ENCODE measurements at places on chromosomes 16 and 17.

DNA sequence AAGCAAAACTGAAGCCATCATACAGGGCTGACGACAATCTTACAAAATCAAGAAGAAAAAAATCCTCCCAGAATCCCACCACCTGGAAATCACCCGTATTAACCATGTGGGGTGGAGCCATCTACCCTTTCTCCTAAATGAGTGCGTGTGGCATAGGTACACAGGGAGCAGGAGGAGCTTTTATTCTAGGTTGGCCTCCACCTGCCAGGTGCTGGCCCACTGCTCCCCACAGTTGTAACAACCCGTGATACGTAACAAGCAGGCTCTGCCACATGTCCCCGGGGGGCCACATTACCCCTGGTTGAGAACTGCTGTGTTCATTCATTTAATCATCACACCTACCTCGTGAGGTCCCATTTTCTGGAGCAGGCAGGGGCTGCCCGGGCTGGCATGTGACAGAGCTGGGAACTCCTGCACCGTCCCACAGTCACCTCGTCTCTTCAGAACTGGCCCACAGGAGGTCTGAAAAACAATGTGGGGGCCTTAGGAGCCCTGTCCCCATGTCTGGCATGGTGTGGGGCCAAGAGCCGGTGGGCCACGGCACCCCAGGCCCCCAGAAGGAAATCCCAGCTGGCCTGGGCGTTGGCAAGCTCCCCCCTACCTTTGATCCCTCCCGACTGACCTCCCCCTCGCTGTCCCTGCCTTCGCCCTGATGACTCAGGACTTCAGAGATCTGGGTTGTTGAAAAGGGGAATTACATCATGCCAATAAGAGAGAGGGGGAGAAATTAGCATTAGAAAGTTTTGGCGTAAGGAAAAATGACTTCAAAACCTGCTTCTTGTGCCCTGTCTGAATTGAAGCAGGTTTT is 12.9 kb downstream of the CMIP start:
- DNase-seq, result peak; percentile 78

GRCh38 chr16:24568392-24568791 is 29.0 kb downstream of the RBBP6 start:
- DNase-seq, result no peak

- no peak for DNase-seq
These were observed 263.4 kb downstream of the BCAS3 start for GRCh38 chr17:60941028-60941427.

DNA sequence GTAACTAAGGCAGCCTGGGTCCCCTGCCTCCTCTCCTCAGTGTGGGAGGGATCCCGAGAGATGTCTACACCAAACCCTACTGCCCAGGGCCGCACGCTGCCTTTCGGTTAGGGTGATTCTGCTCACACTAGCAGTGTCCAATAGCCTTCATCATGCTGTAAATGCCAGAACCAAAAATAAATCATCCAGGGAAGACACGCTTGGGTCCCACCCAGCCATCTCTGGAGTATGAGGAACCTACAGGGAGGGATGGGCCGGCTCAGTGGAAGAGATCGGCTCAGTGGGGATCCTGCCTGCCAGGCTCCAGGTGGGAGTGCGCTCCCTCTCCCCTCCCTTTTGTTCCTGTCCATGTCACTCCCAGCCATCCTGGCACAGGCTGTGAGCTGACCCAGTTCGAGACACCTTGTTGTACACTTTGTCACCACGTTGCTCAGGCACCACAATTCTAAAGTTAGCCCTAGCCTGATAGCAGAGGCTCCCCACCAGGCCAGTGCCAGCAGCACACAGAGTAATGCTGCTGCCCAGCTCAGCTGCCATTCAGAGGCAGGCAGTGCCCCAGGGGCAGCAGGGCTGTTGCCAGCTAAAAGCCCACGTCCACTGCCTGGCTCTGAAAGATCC is 24.5 kb downstream of the PEMT start:
- no peak for DNase-seq

DNA sequence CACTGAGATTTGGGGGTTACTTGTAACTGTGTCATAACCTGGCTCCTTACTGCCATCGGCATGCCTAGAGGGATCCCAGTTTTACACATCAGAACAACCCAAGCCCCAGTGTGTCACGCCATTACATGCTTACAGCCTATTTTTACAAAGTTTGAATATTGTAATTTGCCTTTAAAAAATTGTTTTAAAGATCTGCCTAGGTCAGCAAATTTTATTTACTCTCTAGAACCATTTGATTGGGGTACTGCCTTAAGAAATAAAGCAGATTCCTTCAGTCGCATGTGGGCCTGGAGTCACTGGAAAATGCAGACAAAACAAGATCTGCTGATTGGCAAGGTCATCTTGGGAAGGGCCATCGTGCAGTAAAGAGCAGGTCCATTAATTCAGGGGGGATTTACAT is 566.9 kb downstream of the WWOX start:
- DNase-seq, result no peak

- DNase-seq, result no peak
These were observed 15.0 kb downstream of the CD300LG start for GRCh38 chr17:43861960-43862359.

DNA sequence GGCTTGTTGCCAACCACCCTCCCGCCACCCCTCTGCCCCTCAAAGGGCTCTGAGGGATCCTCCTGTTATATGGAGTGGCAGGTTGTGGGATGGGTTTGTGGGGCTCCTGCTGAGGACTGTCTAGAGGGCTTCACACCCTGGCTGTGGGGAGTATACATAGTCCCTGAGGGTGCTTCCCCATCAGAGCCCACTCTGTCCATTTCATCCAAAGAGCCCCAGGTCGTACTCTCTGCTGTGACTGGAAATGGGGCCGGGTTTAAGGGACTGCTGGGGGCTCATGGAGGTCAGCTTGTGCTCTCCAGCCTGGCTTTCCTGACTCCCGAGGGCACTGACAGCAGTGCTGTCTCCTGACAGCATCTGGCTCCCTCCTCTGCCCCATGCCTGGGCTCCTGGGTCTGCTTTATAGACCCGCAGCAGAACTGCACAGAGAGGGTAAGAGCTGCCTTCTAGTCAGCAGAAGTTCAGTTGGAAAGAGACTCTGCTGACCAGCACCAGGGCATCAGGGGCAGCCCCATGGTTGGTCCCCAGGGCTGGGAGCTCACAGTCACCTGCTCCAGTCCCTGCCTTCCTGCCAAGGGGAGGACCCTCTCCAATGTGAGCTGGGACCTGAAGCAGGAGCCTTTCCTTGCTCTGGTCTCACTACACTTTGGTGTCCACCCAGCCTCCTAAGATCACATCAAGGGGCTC is 17.8 kb upstream of the TNS4 start:
- DNase-seq, result no peak

DNA sequence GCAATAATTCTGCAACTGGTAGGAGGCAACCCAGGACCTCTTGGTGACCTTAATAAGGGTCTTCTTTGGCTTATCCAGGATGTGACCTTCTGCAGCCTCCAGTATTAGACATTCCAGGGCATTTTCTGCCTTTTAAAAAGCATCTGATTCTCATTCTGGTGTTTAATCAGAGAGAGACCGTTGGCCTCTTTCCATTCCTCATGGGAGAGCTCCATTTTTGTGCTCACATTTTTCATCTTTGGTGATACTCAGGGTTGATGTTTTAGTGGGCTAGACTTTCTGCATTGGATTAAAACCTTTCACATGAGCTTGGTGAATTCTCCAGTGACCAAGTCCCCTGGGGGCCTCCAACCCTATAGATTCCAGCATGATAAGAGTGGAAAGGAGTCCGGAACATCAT is 150.2 kb upstream of the CACNG5 start:
- no peak for DNase-seq

- no peak for DNase-seq
These were observed 970 bp downstream of the PRSS36 start for GRCh38 chr16:31148896-31149295.

DNA sequence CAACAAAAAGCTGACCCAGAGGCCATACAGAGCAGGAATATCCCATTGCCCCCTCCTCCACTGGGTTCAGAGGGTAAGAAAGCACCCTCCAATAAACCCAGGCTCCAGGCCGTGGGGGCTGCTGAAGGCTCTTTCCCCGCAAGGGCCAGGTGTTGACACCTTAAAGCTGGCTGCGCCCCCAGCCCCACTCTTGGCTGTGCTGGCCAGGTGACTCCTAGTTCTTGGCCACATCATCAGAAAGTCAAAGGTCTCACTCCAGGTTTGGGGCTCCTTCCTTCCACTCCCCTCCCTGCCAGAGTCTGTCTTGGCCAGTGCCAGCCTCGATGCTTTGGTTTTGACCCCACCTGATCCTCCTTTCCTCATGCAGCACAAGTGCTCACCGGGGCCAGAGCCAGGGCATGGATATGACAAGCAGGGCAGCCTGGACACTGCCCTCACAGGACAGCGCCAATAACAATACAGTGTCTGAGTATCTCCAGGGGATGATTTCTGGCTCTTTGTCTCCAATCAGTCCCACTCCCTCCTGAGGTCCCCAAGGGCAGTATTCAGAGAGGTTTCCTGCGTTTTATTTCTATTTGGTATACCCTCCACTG is 8.2 kb downstream of the SLC46A1 start:
- no peak for DNase-seq

DNA sequence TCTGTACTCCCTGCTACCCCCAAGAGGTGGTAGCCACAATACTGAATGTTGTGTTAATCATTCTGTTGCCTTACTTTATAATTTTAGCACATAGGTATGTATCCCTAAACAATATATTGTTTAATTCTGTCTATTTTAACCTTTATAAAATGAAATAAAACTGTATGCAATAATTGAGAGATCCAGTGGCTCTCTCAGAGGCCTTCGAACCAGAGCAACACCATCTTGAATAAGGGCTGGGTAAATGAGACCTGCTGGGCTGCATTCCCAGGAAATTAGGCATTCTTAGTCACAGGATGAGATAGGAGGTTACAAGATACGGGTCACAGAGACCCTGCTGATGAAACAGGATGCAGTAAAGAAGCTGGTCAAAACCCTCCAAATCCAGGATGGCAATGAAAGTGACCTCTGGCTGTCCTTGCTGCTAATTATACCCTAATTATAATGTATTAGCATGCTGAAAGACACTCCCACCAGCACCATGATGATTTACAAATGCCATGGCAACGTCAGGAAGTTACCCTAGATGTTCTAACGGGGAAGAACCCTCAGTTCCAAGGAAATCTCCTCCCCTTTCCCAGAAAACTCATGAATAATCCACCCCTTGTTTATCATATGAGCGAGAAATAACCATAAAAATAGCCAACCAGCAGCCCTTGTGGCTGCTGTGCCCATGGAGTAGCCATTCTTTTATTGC is 2.0 kb upstream of the CANT1 start:
- no peak for DNase-seq

GRCh38 chr17:12859520-12859919 is 70.2 kb downstream of the ARHGAP44 start:
- DNase-seq, result no peak

- DNase-seq, result peak; percentile 49
These were observed 24.4 kb downstream of the IRF8 start for GRCh38 chr16:85923153-85924021.

- no peak for DNase-seq
These were observed 27.1 kb downstream of the NXPH3 start for GRCh38 chr17:49602783-49603182.

DNA sequence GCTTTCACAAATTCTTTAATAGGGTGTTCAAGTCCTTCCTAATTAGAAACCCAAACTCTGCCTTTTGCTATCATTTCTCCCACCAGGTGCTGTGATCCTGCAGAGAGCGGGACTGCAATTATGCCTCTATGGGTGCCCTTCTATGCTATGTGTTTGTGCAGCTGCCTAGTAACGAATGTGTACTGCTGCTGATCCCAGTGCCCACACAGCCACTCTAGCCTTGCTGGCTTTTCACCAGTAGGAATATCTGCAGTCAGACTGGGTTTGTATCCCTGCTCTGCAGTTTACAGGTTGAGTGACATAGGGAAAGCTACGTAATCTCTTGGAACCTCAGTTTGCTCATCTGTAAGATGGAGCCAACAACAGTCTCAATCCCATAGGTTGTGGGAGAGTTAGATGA is 179.6 kb upstream of the IRX3 start:
- no peak for DNase-seq

DNA sequence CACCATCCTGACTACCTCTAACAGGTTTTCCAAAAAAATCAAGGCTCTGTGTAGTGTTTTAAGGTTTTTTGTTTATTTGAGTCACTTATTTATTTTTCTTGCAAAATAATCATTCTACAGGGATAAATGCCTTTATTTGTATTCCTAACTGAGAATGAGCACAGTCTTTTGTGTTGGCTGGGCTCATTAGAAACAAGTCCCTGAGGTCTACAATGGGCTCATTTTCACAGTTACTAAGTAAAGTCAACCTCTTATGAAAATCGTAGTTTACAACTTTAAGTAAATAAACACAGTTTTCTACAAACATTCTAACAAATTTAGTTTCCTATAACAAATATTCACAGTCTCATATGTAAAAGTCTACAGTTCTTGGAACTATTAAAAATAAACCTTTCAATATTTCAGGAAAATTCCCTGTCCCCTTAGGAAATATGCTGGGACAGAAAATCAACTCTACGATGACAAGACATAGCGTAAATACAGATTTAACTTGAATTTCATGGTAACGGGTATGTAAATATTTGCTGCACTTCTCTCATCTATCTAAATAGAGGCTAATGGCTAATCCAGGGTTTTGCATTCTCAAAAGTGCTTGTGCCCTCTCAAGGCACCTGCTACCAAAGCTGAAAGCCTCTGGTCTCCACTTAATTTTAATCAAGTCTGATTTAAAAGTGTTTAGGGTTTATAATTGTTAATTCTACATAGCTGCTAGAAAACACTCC is 31.5 kb upstream of the CDH5 start:
- no peak for DNase-seq

DNA sequence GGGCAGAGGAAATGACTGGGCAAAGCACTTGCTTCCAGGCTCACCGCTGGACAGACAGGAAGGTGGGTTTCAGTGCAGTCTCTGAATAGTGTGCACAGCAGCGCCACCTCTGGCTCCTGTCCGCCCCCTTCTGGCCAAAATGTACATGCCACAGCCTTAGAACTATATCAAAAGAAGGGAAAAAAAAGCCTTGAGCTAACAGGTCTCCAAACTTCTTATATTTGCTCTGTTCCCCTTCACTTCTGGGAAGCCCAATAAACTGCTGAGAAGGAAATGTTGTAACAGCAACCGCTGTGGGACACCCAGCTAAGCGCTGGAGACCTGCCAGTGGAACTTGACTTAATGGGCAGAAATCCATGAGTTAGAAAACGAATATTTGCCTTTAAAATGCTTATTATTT is 17.5 kb downstream of the COG7 start:
- DNase-seq, result peak; percentile 83

GRCh38 chr16:70481929-70482536 is 27.6 kb downstream of the FCSK start:
- DNase-seq, result no peak
